ENCODE measurements at places on chromosomes 6 and 20.

DNA sequence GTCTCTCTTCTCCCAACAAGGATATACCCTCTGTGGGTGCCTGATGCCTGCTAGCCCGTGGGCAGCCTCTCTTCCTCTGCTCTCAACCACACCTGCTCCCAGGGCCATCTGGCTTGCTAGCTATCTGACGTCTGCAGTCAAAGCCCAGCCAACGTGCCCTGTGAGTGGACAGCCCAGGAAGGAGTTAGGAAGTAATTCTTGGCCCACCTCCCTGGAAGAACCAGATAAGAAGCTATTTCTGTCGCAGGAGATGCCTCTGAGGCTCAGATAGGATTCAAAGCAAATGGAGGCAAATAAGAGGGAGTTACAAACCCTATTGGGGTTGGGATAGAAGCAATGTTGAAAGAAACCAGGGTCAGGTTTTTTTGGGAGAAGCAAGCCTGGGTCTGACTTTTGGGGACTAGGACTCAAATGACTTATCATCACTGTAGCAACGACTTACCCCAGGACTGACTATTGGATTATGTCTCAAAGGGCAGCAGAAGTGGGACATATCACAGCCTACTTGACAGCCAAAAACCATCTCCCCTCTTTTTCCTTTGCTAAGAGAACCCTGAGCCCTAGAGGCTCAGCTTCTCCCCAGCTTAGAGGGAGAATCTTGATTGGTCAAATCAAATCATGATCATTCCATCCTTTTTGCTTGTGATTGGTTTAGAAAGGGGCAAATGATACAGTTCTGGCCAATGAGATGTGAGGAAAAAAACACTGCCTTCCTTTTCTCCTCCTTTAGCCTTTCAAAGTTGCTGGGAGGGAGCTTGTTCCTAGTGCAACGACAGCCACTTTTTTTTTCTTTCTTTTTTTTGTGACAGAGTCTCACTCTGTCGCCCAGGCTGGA, 18.0 kb upstream of the CDK5RAP1 start:
- no peak for DNase-seq

- no peak for DNase-seq
These were observed 45.3 kb upstream of the TRDN start for GRCh38 chr6:123681957-123682462.

DNA sequence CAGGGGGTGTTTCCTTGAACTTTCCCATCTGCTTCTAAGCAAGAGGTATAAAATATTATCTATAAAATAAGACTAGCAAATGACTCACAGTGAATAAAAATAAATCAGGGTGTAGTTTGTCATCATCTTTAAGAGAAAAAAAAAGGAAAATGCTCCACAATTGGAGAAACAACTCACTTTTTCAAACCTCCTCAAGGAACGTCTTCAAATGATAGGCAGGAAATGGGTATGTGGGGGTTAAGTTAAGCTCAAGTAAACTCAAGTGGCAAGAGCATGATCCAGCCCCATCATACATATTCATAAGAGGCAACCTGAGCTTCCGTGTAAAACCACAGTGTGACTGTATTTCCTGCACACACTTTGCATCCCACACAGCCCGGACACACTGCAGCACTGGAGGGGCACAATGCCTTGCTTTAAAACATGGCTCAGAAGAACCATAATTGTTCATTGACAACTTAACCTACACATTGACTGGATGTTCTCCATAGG, 58.5 kb upstream of the CEP85L start:
- no peak for DNase-seq

DNA sequence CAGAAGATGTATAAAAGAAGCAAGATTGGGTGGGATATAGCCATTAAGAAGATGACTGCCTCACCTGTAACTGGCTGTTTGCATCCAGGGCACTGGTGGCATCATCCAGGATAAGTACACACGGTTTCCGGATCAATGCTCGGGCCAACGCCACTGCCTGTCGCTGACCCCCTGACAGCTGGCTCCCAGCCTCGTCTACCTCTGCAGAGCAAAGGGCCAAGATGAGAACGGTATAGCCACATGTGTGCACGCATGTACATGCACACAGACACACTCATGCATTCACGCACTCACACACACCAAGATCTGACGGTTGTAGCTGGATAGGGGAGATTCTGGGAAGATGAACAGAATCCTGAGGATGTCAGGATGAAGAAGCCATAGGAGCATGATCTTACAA, 3.2 kb upstream of the PSMB8 start:
- DNase-seq = no peak

DNA sequence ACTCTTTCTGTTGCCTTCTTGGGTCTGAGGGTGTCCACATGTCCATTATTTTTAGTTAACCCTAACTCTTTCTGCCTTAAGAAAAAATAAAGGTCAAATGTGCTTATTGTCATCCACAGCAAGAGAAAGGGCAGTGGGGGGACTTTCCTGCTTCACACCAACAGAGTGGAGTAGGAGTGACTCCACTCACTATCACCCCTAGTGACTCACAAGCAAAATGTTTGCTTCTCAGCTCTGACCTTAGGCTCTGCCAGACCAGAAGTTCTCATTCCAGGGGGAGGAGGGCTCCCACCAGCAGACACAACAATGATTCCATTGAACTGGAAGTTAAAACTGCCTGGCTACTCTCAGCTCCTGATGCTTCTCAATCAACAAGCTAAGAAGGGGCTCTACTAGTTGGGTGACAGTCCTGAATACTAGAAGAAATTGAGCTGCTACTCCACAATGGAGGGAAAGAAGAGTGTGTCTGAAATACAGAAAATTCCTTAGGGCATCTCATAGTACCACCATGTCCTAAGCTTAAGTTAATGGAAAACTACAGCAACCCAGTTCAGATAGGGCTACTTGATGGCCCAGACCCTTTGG, 83.9 kb upstream of the AFDN start:
- no peak for DNase-seq

DNA sequence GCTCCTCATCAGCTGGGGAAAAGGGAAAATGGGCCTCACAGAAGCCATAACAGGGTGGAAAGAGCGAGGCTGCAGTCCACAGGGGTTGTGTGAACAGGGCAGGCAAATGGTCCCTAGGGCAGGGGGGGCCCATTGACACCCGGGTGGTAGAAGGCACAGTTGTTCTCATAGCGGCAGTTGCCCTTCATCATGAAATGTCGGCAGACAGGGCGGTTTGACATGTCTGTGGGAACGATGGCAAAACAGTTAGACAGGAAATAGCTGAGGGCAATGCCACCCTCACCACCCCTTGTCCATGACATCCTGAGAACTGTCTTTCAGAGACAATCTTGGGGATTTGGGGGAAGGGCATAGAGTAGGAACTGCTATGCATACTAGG, 15.6 kb downstream of the PPP1R10 start:
- no peak for DNase-seq

DNA sequence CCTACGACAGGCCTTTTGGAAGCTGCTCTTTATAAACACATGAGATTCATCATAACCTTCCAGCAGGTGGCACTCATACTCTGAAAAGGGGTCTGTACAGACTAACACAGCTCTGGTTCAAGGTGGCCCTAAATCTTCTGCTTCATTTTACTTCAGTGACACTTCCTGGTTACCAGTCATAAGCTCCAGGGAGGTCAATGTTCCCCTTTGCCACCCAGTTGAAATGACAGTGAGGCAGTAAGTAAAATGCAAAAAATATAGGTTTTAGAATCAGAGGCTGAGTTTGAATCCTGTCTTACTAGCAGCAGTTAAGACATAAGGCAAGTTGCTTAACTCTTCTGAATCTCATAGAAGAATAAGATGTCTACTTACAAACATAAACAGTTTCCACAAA, 132.8 kb downstream of the CDK19 start:
- DNase-seq = peak; percentile 74

DNA sequence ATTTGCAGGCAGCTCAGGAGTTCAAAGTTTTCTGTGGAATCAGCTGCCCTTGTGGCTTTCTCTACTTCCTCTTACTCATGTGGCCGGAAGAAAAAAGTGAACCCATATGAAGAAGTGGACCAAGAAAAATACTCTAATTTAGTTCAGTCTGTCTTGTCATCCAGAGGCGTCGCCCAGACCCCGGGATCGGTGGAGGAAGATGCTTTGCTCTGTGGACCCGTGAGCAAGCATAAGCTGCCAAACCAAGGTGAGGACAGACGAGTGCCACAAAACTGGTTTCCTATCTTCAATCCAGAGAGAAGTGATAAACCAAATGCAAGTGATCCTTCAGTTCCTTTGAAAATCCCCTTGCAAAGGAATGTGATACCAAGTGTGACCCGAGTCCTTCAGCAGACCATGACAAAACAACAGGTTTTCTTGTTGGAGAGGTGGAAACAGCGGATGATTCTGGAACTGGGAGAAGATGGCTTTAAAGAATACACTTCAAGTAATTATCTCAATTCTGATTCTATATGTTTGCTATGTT, 1.1 kb downstream of the MGME1 start:
- DNase-seq = no peak

- no peak for DNase-seq
These were observed 24.1 kb downstream of the HLA-B start for GRCh38 chr6:31332637-31333602.

GRCh38 chr6:5537132-5537531, 275.8 kb downstream of the FARS2 start:
- DNase-seq = no peak

GRCh38 chr6:92231171-92231701, 1188.1 kb downstream of the EPHA7 start:
- no peak for DNase-seq

DNA sequence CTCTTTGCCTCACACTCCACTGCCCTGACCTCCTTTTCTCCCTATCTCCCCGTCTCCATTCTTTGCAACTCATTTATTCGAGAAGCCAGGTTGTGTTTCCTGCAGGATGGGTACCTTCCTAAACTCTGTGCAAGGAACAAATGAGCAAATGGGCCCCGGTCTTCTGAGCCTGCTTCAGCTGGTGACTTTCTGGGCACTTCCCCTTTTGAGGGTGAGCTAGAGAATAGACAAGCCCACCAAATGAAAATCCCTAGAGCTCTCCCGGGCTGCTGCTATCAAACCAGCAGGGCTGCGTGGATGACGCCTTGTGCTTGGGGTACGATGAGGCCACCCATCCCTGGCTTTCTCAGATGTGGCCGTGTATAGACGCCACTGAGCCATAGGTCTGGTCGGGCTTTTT, 91.0 kb upstream of the FOXA2 start:
- DNase-seq = no peak

DNA sequence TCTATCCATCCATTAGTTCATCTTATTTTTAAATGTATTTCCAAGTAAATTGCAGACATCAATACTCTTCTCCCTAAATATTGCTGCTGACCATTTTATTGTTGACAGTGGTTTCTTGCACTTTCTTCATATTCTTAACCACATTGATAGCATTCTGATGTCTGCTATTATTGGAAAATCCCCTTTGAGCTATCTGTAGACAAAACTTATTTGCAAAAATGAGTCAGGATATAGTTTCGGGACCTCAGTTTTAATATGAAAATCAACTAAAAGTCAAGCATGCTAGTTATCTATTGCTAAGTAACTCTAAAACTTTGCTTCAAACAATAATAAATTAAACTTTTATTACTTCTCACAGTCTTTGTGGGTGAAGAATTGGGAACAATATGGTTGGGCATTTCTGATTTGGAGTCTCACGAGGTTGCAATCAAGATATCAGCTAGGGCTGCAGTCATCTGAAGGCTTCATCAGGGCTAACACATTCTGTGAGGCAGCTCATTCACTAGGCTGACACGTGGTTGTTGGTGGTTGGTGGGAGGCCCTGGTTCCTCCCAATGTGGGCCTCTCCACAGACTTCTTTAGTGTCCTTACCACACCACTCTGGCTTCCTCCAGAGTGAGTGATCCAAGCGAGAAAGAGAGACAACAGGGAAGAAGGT, 32.7 kb downstream of the CD109 start:
- no peak for DNase-seq
